ENCODE measurements at places on chromosomes 11 and 22.

DNA sequence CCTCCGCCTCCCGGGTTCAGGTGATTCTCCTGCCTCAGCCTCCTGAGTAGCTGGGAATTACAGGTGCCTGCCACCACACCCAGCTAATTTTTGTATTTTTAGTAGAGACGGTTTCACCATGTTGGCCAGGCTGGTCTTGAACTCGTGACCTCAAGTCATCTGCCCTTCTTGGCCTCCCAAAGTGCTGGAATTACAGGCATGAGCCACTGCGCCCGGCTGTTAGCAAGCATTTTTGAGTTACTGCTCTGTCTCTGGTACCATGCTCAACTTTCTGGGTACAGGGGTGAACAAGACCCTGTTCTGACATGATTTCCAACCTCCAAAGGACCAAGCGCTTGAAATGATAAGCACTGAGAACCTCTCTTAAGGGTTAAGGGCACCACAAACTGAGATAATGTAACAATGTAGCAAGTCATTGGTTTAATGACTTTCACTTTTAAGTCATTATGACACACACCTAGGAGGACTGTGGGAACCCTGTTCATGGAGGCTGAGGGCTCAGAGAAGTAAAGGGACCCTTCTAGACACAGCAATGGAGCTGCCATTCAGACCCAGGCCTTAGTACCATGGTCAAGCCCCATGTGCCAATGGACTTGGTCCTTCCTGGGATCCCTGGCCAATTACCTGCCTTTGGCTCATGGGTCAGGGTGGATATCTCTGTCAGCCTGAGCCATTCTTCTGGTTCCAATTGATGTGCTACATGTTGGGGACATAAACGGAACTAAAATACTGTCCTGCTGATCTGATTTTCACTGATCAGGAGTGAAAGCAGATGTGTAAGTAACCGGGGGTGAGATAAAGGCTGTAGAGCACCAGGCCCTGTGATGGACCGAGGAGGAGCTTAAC lies 11.6 kb downstream of the SLC3A2 start:
- no peak for DNase-seq

DNA sequence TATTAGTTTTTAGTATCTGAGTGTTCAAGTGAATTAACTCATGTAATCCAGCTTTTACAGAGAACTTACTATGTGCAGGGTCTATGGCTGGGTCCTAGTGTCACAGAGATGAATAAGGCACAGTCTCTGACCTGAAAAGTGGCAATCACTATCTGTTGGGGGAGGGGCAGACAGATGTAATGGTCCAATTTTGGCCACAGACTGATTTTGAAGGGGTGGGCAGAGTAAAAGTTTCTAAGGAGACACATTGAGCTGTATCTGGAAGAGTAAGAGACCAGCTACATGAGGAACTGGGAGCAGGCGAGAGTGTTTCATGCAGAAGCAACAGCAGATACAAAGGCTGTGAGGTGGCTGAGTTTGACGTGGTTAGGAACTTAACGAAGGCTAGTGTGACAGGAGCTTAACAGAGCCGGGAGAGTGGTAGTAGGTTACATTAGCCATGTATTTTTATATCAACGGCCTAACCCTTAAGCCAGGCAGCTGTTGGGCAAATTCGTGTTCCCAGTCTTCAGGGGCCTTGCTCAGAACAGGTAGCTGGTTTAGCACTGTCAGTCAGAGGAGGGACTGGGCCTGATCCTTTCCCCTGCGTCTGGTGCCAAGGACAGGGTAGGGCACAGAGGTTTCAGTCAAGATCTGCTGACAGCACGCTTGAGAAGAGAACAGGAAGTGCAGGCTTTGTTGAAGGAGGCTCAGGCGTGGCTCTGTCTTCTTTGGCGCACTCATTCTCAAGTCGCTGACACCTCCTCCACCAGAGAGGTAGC lies 1.4 kb upstream of the STIM1 start:
- peak; percentile 37 for DNase-seq

- no peak for DNase-seq
These were observed 19.5 kb downstream of the CRELD2 start for GRCh38 chr22:49937758-49938564.

- DNase-seq = no peak
These were observed 58.7 kb upstream of the FDX1 start for GRCh38 chr11:110371084-110371483.

DNA sequence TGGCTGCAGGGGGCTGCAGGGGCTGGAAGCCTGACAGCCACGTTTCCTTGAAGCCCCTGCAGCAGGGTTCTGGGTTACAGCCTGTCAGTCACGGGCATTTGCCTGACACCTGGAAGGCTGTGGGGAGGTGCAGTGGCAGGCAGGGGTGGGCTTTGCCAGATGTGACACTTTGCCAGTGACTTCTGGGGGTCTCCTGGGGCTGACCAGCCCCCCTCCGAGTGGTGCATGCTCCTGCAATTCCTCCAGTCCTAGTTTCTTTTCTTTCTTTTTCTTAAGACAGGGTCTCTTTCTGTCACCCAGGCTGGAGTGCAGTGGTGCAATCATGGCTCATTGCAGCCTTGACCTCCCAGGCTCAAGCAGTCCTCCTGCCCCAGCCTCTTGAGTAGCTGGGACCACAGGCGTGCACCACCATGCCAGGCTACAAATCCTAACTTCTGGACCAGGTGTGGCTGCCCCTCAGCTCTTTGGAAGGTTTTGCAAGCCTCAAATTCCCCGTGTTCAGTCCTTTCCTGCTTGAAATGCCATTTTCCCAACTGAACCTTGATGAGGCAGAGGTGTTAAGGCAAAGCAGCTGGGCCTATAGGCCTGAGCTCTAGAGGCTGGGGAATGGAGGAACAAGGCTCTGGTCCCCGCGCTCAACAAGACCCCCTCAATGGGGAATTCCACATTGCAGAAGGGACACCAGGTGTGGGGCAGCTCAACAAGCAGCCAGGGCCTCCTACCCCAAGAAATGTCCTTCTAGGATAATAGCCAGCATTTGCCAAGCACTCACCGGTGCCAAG lies 20.2 kb upstream of the CHKA start:
- no peak for DNase-seq

GRCh38 chr11:61871158-61871597 lies 20.2 kb downstream of the FADS3 start:
- peak; percentile 47 for DNase-seq

DNA sequence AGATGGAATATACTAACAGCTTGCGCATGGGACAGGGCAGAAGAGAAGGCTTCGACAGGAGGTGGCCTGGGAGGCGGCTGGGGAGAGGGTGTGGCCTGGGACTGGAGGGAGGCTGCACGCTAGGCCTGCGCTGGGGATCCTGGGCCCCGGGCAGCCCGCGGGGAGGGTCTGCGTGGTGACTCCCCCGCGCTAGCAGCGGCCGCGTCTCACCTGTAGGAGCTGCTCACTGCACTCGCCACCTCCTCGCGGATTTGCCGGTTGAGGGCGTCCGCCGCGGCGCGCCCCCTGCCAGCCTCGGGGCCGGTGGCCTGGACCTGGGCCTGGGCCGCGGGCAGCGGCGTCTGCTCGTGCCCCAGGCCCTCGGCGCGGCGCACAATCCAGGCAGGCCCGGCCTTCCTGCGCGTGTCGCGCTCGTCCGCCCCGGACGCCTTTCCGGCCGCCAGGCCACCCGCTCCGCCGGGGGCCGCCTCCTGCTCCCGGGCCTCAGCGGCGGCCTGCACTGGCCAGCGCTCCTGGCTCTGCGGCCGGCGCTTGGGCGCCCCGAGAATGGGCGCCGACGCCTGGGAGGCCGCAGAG lies 1.5 kb downstream of the MAP6 start:
- DNase-seq = no peak

GRCh38 chr11:91776655-91777054 lies 448.0 kb upstream of the FAT3 start:
- no peak for DNase-seq

GRCh38 chr11:125315079-125315740 lies 150.7 kb downstream of the PKNOX2 start:
- no peak for DNase-seq

DNA sequence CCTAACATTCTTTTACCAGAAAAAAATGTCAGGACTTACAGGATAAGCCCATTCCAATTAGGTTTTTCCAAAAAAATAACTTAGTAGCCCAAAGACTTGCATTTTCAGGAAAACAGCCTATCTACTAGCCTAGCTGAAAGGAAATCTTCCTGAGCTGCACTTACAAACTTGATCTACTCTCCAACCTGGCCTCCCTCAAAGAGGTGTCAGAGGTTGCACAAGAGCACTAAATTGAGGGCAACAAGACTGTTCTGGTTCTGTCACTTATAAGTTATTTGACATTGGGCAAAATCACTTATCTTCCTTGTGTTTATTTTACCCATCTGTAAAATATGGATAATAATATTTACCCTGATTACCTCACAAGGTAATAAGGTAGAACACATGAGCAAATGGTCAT lies 7.9 kb upstream of the SOX6 start:
- DNase-seq = no peak

- DNase-seq = no peak
These were observed 1.9 kb upstream of the PTGDR2 start for GRCh38 chr11:60857378-60858232.

GRCh38 chr11:9528573-9529333 lies 44.7 kb upstream of the WEE1 start:
- DNase-seq = no peak

DNA sequence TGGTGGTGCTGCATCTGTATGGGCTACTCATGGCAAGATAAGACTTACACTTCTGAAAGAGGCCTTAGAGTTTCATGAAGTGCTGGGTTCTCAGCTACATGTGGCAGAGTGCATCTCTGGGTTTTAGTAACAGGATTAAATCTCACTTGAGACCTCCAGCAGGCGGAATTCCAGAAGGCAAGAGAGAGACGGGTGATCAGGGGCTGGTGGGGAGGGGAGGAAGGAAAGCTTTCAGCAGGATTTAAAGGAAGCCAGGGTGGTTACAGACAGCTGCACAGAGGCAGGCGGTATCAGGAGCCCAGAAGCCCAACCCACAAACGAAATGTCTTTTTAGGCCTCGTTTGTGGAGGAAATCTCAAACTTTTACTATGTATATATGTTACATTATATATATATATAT lies 56.2 kb upstream of the CD82 start:
- no peak for DNase-seq

GRCh38 chr11:34140149-34140548 lies 34.7 kb downstream of the NAT10 start:
- DNase-seq = no peak

- DNase-seq = no peak
These were observed 4.3 kb downstream of the CBX6 start for GRCh38 chr22:38867471-38868285.

DNA sequence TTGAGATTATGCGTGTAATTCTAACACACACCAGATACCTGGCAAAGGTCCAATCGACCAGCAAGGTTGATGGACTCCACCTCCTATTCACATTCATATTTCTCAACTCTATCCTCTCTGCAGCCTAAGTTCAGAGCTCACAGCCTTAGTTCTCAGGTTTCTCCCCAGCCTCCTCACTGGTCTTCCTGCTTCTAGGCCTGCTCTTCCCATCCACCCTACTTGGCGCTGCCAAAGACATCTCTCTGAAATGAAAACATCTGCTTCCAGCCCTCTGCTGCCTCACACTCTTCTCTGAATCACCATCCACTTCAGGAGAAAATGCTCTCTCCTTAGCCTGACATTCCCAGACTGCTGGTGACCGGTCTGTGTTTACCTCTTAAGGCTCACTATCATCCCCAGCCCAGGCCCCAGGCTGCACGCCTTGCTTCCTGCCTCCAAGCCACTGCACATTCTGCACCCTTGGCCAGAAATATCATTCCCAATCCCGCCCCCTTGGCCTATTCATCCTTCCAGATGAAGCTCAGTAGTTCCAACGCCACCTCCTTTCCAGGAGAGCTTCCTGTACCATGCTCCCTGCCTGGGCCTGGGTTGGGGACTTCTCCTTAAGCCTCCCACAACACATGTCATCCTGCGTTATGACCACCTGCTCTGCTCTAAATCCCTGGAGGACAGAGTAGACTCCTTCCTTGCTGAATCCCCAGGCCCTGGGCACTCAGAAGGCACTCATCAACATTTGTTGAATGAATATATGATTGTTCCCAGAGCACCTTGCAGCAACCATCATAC lies 3.5 kb downstream of the ARRB1 start:
- DNase-seq = no peak

GRCh38 chr11:120248551-120249278 lies 8.8 kb downstream of the POU2F3 start:
- DNase-seq = no peak

GRCh38 chr11:12812849-12813248 lies 138.6 kb downstream of the TEAD1 start:
- no peak for DNase-seq

DNA sequence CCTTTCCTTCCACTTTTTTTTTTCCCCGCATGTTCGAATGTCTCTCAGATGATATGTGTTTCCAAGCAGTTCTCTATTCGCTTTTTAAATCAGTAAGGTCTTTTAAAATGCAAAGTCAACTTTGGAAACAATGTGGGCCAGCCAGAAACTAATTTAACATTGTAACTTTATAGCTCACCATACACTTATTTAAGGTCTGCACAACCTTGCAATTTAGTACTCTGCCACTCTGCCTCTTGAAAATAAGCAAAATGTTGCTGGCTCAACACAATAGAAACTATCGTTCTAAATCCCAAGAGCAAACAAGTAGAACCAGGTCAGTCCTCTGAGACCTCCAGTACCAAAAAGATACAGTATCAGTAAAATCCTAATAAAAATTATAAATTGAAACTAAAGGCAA lies 109.0 kb downstream of the SIK3 start:
- DNase-seq = no peak

GRCh38 chr11:63909591-63910506 lies 7.1 kb downstream of the RCOR2 start:
- DNase-seq = no peak

DNA sequence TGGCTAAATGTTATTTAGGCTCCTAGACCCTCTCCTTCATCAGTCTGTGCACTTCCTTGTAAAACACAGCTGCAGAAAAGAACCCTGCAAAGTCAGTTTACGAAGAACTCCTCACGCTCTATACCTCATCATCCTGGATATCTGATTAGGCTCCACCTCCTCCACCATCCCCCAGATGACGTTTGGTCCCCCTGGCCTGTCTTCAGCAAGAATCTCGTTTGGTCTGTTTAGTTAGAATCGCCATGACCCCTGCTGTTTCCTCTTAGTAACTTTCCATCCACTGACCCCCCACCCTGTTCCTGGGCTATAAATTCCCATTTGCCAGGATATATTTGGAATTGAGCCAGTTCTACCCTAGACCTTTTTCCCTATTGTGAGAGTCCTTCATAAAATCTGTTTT lies 214.1 kb downstream of the OPCML start:
- no peak for DNase-seq

DNA sequence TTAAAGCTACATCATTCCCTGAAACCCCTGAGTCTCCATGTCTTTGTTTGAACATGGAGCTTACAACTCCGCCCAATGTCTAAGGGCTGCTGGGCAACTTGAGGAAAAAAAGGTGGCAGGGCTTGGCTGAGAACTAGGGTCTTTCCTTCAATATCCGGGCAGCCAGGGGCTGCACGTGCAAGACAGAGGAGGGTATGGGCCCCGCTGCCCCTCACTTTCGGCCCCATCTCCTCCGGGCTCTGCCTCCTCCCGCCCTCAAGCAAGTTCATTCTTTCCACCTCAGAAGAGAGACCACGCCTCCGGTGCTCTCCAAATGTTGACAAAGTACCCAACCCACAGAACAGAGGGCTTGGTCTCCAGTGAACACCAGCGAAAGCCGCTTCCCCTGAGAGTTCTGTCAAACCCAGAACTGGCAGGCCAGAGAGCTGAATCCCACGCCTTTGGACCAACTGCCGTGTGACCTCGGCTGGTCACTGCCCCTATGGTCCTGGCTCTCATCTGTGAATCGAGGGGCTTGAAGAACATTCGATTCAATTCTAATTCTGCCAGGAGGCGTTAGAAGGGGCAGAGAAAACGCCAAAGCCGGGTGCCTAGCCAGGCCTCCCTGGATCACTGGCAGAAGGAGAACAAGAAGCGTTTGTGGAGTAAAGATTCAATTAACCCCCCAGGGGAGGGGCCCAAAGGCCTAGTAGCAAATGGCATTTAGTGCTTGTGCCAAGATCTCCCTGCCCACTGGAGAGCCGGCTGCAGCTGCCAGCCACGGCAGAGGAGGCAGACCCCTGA lies 7.3 kb downstream of the PDGFB start:
- no peak for DNase-seq
